ENCODE measurements at places on chromosomes 13 and 19.

- DNase-seq, result no peak
Measured at GRCh38 chr13:112986946-112987681, 18.1 kb downstream of the MCF2L start.

GRCh38 chr19:30666301-30666803, 294.2 kb downstream of the ZNF536 start:
- peak; percentile 43 for DNase-seq

DNA sequence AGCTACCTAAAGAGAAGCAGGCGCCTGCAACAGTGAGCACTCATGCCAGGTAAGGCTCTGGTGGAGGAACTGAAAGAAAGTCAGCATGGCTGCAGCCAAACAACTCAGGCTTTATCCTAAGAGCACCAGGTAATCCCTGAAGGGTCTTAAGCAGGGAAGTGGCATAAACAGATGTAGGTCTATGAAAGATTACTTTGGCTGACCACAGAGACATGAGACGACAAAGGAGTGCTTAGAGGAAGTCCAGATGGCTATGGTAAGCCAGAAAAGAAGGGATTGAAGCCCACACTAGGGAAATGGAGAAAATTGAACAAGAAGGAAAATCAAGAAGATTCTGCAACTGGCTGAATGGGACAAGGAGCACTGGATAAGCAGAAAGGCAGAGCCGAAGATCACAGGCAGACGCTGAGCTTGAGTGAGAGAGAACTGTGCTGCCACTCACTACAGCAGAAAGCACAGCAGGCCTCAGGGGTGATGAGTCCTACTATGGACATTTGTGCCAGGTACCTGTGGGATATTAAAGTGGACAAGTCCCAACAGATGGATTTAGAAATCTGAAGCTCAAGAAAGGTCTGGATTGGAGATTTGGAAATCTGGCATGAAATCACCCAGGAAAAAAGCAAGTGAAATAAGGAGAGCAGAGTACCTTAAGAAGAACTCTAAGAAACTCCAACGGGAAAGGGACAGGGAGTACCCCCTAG, 4.2 kb downstream of the RCBTB1 start:
- DNase-seq, result peak; percentile 57

DNA sequence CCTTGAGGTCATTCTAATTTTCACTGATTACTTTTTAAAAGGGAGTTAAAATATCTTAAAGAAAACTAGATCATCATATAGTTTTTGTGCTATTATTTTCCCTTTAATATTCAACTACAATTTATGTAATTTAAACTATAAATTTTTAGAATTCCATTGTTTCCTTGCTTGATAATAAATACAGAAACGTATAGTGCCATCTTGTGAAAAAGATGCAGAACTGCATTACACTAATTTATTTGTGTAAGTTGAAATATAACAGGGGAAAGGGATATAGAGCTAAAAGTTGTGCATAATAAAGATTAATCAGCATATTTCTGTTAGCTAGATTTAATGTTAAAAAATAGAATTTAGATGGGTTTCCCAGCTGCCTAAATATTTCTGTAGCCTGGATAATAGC, 61.5 kb upstream of the TDRD3 start:
- DNase-seq, result peak; percentile 28

Data from OCI-LY7 (cell line).